ENCODE measurements at places on chromosomes 7 and 10.

DNA sequence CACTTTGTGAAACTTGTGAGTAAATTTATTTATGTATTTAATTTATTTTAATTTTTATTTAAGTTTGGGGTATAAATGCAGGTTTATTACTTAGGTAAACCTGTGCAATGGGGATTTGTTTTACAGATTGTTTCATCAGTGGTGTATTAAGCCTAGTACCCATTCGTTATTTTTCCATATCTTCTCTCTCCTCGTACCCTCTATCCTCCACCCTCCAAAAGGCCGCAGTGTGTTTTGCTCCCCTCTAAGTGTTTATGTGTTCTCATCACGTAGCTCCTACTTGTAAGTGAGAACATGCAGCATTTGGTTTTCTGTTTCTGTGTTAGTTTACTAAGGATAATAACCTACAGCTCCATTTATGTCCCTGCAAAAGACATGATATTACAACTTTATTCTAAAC lies 145.4 kb upstream of the SMIM30 start:
- no peak for DNase-seq

DNA sequence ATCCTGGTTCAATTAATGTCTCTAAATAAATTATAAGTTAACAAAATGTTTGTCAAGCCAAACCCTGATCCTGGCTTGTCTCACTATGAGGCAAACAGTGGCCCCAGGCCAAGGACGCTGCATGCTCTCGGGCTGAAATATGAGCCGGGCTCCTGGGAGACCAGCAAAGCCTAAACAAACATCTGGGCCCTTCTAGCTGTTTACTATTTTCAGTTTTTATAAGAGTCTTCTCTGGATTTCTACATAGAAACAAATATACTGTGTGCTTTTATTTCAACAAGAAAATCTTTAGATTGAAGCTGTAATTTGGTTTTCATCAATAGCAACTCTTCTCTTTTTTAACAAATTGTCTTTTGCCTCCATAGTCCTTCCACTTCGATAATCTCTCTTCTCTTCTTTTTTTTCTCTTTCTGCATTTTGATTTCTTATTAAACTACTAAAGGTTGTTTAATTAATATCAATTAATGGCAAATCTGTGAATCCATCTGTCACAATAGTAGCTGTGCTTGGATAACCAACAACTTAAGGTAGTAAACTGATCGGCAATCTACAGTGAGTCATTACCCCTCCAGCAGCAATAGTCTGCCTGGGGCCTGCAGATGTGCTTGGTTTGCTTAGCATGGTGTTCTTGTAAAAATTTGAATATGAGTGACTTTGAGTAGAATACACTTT lies 83.3 kb upstream of the DNAJC1 start:
- DNase-seq = no peak

DNA sequence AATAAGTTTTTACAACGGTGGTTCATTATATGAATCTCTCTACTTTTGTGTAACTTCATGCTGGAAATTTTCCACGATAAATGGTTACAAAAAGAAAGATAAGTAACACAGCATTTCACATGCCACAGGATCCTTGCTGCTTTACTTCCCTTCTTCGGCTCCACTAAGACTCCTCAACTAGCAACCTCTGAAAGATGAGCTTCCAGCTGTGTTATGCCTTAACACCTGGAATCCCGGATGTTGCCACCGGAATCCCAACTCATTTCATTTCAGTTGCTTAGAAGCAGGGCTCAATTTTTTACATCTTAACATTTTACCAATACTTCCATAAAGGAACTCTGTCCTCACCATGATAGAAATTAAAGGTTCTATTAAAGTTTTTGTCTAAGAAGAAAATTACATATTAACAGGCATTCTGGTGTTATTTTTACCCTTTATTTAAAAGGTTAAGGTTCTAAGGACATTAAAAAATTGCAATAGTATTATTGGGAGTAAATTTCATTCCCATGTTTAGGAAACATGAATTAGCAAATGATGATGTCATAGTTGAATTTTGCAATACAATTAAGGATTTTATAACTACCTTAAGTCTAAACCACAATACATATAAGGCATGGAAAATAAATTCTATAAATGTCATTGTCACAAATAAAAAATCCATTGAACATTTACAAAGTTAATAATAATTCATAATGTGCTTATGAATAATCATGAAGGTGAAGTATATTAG lies 57.1 kb upstream of the IL6 start:
- DNase-seq = no peak

- no peak for DNase-seq
These were observed 138.9 kb upstream of the COBL start for GRCh38 chr7:51455513-51455912.

DNA sequence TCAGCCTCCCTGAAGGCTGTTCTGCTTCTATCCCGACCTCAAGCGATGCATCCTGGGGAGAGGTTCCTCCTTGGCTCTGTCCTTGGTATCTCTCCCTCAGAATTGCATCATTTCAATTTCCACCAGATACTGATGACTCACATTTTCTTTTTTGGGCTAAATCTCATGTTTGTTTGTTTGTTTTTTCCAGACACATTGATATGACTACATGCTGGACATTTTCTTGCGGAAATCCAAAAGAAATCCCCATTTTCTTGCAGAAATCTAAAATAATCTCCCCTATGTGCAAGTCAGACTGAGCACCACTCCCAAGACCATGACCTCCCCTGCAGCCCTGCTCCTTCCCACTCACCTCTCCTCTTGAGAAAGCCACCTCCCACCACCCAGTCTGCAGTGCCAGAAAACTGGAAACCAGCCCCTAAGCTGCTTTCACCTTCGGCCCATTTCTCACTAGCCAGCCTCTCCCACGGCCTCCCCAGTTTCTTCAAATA lies 260.2 kb upstream of the PRKCQ start:
- DNase-seq = no peak

- DNase-seq = no peak
These were observed 26.4 kb upstream of the ADRB1 start for GRCh38 chr10:114017271-114017670.

DNA sequence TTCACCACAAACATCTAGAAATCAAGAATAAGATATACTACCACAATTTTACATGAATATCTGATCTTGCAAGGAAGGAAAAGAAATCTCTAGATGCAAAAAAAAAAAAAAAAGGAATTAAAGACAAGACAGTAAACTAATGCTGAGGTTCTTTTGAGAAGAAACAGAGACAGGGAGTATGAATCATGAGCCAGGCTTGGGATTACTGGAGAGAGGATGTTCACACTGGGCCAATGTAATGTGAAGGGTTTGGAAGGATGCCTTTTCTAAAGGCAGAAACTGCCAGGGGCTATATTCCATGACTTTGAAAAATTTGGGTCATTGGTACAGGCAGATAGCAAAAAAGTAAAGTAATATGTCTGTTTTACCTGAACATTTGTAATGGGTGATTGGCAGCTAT lies 573.0 kb upstream of the IGFBP3 start:
- no peak for DNase-seq

DNA sequence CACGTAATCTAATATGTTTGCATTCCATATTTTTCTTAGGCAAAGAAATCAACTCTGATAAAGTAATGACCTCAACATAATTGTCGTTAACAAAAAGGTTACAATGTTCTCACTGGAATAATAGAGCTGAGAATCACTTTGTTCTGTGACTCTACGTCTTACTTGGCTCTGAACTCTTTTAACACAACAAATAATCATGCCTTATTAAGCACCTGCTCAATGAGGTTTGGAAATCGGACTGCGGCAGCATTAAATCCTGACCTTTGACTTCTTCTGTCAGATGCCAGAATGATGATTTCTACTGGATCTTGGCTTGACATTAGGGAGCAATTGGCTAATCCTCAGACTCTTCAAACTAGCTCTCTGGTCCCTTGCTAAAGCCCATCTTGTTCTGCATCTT lies 233.6 kb downstream of the SEMA3D start:
- no peak for DNase-seq

DNA sequence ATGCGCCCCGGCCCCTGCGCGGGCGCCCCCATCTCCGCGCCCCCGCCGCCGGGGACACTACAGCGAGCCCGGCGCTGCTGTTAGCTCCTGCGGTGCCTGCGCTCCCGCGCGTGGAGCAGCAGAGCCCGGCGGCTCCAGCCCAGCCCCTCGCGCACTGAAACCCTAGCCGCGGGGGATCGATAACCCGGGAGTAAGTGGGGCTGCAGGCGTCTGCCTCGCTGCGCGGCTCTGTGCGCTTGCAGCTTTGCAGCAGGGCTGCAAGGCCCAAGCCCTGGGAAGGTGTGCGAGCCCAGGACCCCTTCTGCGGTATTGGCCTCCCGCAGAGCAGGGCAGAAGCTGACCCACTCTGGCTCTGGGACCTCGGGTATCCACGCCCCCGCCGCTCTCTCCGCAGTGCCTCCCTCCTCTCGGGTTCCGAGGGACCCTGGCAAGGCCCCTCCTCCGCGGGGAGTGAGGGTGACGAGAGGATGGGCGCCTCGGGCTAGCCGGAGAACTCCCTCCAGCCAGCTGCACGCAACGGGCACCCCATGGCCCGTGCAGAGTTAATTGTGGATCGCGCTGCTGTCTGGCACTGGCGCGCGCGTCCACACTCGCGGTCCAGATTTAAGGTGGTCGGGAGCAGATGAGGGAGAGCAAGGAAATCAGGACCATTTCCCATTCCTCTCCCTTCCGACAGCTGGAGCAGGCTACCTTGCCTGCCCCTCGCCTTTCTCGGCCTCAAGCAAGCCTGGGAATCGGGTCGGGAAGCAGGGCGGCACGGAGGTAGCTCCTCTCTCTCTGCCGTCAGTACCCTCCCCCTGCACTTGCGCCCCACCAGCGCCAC lies 2.1 kb downstream of the SHH start:
- DNase-seq = no peak

DNA sequence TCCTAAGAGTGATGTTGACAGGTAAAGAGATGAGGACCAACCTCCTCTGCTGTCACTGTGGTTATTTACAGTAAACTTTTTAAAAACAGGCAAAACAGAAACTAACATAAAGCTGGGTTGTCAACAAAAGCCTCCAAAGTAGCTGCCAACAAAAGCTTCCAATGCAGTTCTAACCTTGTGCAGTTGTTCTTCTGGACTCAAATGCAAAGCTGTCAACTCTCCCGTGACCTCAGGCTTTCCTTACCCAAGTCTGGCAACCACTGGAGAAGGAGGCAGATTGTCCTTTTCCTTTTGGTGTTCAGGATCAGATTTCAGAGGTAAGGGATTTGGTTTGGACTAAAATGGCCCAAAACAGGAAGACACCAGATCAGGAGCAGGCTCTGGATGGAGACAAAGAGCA lies 63.1 kb downstream of the DLG5 start:
- DNase-seq = no peak

GRCh38 chr10:86863484-86863842 lies 94.0 kb downstream of the MMRN2 start:
- DNase-seq = no peak

GRCh38 chr10:100104300-100104699 lies 22.6 kb upstream of the CPN1 start:
- no peak for DNase-seq

- no peak for DNase-seq
These were observed 22.8 kb upstream of the PWWP2B start for GRCh38 chr10:132374176-132374575.

GRCh38 chr7:26777385-26777784 lies 87.0 kb downstream of the SKAP2 start:
- DNase-seq = no peak

DNA sequence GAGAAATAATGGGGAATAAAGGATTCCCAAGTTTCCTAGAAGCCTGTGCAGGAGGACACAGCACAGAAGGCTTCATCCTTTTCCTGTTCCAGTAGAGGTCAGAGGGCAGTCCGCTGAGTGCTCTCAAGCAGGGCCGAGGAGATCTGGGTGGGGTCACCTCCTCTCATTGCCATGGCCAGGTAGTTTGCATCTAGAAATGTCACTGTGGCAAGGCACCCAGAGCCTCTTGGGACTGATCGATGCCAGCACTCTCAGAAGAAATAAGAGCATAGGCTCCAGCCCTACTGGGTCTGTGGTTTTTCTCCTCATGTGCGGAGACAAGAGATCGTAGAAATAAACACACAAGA lies 7.9 kb downstream of the NUB1 start:
- no peak for DNase-seq

DNA sequence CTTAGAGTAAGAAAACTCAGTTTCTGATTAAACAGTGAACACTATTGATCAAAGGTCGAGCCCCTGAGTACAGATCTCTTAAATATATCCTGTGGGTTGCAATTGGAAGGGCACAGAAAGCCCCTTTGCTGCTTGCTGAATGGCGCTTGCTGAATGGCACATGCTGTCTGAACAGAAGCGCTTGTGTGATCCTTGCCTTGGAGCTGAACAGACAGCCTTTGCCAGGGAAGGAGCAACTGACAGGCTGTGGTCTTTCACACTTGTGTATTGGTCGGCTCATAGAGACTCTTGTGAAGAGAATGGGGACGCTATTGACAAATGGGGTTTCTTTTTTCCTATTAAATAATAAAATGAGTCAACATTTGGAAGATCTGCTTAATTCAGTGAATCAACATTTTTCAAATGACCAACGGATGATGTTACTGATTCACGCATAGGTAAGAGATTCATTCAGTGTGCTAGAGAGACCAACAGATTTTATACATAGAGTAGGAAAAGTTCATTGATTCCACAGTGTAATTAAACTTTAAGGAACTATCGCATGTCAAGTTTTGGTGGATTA lies 99.4 kb upstream of the TNS3 start:
- DNase-seq = no peak

DNA sequence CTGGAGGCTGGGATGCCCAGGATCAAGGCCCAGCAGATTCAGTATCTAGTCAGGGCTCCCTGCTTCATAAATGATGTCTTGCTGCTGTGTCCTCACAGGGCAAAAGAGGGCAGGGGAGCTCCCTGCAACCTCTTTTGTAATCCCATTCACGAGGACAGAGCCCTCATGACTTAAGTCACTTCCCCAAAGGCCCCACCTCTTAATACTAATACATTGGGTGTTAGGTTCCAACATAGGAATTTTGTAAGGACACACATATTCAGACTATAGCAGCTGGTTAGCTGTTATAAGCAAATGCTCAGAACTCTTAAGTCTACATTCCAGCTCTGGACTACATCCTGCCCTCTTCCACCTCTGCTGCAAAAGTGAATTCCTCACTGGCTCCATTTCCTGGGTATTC lies 63.0 kb downstream of the VOPP1 start:
- no peak for DNase-seq

- no peak for DNase-seq
These were observed 82.4 kb upstream of the ITGB1 start for GRCh38 chr10:33040436-33040835.

DNA sequence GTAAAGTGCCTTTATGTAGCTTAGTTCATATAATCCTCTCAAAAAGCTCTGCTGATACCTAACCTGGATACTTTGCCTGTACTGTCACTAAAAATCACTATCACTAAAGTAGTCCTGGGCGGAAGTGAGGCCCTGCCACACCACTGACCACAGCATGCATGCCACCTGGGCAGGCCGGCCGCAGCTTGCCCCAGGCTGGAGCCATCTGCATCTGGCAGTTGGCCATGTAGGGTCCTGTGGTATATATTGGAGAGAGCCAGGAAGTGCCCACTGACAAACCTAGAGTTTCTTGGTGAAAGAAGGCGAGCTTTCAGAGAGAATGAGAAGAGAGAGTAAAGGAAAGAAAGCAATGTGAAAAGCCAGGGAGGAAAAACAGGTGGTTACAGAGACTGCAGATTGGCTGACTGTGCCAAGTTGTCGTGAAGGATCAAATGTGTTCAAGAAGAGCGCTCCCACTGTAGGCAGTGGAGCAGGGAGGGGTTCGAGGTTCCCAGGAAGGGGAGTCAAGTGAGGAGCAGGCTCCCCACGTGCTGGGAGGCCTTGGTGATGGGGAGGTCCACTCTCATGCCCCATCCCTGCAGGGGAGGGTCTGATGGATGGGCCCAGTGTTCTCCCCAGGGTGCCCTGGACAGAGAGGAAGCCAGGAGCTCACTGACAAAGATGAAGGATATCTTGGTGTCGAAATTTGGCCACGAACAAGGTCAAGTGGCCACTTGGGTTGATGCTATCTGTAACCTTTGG lies 13.6 kb downstream of the LOXL4 start:
- no peak for DNase-seq
